NCI-H2171 treated with DMSO at 0.1 percent for 48 hours (cell line): ENCODE measurements at places on chromosomes 4 and X.

DNA sequence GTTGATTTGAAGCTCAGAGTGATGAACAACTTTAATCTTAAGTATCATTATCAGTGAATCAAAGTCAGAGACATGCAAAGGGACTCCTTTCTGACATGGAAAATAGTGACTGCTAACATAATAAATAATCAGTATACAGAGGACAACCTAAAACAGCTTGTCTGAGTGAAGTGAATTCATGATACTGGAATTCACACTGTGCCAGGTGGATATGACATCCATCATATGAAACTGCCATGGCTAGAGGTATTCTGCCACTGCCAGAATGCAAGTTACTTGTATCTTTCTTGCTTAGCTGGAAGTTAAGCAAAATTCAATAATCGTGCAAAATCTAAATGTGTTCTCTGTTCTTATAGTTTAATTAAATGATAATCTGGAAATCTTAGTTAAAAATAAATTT, 429.0 kb downstream of the CFAP47 start:
- no peak for DNase-seq

GRCh38 chr4:18844726-18845125, 823.2 kb upstream of the LCORL start:
- DNase-seq: no peak

DNA sequence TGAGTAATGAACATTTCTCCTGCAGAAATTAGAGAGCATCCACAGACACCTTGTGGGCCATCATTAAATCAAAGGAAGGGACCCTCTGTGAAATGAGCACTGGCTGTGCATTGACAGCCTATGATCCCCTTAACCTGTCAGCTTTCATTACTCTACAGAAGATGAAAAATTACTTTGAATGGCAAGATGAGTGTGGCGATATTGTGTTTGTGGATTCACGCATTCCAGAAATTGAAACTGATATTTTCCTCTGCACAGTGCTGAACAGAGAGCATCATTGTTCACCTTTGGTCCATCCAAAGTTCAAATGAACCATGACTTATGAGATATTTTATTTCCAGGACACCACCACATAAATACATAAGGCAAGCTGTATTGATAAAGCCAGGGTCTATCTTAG, 374.8 kb upstream of the ANXA10 start:
- no peak for DNase-seq

- DNase-seq: no peak
Measured at GRCh38 chr4:2245787-2246275, 3.9 kb upstream of the HAUS3 start.

DNA sequence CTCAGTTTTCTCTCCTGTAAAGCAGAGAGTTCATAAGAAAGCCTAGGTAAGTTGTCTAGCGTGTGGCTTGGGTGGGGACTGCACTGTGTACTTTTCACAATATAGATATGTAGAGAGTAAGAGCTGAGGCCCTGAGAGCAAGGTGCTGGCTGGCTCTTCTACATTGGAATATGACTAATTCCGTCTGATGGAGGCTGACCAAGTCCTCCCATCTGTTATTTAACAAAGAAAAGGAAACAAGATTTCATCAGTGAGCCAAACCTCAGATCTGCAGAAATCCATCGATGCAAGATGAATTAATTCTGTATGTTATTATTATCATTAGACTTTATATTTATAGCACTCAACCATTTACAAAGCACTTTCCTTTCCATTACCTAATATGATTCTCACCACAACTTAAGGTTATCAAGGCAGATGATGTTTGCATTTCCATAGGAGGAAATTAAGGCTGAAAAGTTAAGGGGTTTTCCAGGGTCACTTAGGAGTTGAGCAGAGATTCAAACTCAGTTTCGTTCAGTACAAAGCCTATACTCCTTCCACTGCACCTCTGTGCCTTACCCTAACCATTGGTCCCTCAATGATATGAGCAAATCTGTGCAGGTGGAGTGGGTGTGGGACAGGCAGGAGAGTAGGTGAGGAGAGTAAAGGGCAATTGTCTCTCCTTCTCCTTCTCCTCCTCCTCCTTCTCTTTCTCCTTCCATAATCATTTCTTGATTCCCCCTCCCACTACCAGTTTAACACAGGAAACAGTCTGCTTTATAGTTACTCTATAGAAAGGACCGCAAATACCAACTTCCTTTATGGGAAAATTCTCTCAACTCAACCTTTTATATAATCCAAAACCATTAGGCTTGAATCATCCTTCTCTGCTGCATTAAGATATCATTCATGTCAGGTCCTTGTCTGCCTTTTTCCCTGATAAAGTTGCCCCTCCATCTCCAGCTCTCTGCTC, 27.6 kb upstream of the SRD5A3 start:
- DNase-seq: no peak

GRCh38 chrX:71396576-71396975, 30.4 kb downstream of the TAF1 start:
- no peak for DNase-seq

GRCh38 chr4:74109870-74110605, 11.0 kb upstream of the CXCL2 start:
- DNase-seq: no peak

DNA sequence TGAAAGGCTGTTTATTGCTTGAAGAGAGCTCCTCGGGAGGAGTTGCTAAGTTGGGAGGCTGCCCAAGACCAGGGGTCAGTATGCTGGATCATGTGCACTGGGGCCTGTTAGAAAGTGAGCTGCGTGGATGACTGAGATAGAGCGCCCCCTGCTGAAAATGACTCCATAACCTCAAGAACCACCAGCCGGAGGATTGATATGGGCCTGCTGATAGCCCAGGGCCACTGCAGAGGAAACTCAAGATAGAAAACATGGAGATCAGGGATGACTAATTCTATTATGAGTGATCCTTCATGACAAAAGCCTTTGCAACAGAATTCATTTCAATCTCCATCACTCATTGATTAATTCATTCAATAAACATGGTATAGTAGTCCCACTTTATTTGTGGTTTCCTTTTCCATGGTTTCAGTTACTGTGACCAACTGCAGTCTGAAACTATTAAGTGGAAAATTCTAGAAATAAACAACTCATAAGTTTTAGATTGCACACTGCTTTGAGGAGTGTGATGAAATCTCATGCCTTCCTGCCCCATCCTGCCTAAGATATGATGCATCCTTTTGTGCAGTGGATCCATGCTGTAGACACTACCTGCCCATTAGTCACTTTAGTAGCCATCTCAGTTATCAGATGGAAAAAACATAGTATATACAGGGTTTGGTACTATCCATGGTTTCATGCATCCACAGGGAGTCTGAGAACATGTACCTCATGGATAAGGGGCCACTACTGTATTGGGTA, 126.7 kb upstream of the MBNL3 start:
- no peak for DNase-seq

GRCh38 chr4:129342819-129343408, 247.0 kb downstream of the C4orf33 start:
- DNase-seq: no peak

DNA sequence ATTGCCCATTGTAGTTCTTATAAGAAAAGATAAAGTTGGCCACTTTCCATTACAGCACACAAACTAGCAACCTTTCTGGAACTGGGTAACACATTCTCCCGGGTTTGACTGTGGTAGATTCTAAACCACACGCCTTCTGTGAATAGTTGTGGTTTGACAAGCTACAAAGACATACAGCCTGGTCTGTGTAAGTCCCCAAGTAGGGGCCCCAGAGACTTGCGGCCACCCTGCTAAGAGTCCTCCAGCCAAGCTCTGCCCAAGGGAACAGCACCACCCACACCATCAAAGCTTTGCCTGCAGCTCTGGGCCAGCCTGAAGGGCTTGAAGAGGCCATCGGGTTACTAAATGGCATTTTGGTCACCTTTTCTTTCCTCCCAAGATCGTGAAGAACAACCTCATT, 203.4 kb downstream of the MAML3 start:
- DNase-seq: no peak

- no peak for DNase-seq
Measured at GRCh38 chr4:186724058-186724863, 605 bp upstream of the FAT1 start.

- no peak for DNase-seq
Measured at GRCh38 chr4:15992167-15992485, 29.2 kb upstream of the FGFBP2 start.

DNA sequence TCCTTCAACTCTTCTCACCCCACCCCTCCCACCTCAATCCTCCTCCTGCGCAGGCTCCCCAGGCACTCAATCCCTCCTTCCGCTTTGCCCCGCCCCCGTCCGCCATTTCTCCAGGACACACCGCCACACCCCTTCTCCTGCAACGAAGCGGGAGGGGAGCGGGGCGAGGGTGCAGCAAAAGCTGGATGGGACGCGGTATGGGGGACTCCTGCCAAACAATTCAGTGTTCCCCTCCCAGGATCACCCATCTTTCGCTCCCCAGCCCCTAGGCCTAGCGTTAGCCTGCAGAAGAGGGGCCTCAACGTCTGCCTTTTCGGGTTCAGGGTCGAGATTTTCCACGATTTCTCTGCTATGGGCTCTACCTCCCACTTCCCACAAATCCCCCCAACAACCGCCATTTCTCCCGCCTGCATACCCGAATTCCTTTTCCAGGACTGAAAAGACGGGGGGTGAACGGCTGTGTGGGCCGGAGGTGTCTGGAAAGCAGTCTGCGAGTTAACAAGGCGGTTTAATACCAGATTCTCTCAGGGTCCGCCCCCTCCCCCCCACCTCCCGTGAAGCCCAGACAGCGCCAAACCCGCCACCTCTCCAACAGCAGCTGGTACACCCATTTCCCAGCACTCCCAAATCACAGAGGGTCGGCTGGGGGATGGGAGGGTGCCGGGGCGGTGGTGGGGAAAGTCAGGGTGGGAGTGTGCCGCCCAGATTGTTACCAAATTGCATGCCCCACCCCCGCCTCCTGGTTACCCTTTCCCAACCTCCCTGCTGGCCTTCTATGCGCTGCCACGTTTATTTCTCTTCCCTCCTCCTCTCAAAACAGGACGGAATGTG, 774 bp downstream of the ARMCX2 start:
- peak; percentile 41 for DNase-seq

GRCh38 chr4:151599863-151600262, 160.9 kb downstream of the GATB start:
- DNase-seq: no peak

DNA sequence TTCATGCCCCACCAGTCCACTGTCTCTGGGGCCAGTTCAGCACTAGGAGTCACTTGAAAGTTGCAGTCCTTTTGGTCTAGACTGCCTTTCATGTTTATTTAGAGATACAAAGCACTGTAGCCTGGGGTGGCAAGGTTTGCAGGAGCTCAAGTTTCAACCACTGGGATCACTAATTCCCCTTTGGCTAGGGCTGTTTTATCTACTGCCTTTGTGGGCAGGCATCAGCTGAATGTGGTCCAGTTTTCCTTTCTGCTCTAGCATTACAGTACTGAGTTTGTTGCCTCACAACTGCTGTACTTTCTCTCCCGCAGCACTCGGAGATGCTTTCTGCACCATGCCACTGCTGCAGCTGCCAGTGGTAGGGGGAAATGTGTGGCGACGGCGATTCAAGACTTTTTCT, 222.3 kb upstream of the HDX start:
- no peak for DNase-seq

- DNase-seq: no peak
Measured at GRCh38 chr4:4226606-4227438, at the start of gene OTOP1. Gene OTOP1 (minus strand): TSS chr4:4226929. CDS start chr4:4226864, 65 bp downstream.

GRCh38 chr4:184417802-184418511, 56.4 kb downstream of the IRF2 start:
- DNase-seq: no peak

DNA sequence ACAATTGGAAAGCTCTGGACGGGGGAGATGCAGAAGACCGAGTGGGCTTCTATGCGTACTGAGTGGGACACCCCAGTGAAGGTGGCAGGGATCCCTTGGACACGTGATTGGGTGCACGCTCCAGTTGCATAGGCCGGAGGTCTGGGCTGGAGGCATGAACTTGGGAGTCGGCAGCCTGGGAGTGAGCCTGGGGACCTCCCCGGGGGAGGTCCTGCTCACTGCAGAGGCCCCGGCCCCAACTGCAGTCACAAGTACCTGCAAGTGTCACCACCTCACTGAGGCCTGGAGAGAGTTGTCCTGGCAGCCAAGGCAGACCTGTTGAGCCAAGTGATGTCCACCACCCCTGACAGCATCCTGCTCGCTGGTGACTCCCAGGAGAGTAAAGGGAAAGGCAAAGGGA, 49.3 kb upstream of the HMX1 start:
- DNase-seq: no peak

DNA sequence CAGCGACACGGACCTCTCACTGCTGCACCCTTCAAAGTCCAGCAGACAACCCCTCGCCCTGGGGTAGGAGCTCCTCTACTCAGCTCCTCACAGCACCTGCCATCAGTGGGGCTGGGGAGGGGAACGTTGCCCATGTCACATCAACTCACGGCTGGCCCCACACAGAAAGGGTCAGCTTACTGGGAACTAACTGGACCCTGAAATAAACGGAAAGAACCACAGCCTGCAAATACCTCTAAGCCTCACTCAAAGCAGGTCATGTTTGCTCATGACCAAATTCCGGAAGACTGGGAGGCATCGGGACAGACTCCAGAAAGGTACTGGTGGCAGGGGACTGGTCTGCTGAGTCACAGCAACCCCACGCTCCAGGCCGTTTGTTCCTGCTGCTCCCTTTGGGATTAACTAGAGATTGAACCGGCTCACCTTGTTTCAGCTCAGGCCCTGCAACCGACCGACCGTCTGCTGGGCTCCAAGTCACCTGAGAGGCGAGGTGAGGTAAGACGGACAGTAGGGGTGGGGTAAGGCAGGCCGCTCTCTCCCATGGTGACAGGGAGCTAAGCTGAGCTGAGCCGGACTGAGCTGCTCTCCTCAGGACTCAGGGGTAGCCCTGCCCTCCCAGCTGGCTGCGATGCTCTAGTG, 5.6 kb downstream of the G6PD start:
- no peak for DNase-seq

DNA sequence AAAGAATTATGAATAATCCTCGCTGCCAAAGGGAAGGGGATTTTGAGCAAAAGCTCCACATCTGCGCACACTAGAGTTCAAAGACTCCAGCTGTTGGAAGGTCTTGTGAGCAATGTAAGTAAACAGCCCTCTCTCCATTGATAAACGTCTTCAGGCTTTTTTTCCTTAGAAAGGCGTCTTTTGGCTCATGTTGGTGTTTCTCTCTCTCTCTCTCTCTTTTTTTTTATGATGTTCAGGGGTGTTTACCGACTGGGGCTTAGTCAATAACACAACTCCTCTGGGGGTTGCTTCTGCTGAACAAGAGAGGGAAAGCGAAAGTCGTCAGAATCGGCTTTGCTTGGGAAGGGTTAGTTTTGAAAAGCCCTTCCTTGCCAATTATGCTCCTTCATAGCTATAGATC, 53.2 kb upstream of the C1QTNF7 start:
- DNase-seq: no peak

GRCh38 chrX:47902161-47902560, 65.5 kb downstream of the ZNF81 start:
- no peak for DNase-seq
